NCI-H1105 (cell line): ENCODE measurements at places on chromosomes 2 and 18.

DNA sequence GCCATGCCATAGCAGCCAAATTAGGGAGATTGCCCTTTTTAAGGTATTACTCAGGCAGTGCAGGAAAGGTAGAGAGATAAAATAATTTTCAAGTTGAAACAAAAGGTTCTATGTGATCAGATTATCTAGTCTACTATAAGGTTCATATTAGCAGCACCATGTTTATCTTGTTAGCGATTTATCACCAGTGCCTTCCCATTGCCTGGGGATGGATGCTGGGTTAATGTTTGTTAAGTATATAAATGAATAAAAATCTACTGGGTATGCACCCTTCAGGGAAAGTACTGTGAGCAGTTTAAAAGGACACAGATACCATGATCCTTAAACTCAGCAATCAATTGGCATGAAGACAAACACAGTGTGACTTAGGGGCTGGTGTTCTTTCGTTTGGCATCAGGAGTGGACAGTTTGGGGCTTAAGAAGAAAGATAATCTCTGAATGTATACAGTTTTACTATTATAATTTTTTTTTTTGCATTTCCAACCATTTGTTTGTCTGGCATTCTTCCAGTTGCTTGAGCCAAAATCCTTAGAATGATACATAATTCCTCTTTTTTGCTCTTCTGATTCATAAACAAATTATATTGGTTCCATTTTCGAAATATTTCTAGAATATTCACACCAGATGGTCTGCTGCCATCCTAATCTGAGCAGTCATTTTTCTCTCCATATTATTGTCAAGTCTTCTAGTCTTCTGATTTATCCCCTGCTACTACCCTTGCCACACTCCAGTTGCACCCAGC is 512.8 kb upstream of the SLC8A1 start:
- DNase-seq: no peak

GRCh38 chr2:45651415-45652089 is at the start of gene PRKCE:
Gene PRKCE, plus strand, starts transcription at chr2:45651675.
- DNase-seq: no peak

DNA sequence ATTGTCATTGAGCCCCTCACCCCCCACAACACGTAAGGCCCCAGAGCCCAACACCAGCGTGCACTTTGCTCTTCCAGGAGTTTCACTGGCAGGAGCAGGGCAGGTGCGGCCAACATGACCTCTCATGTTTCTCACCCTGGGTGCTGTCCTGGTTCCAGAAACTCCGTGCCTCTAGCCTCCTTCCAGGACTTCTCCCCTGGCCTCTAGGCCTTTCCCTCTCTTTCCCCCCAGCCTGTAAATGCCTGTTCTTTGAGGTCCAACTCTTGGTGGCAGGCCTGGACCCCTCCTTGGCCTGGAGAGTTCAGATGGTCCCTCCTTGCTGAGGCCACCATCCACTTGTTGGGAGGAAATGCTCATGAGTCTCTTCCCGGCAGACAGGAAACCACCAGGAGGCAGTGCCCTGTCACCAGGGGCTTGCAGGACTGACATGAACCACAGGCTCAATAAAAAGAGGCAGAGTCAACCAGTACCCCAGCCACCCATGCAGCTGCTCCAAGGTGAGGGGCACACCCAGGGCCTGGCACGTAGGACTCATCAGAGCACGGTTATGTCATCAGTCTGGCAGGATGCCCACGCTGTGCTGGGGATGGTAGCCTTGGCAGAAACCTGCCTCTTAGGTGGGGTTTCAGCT is 1.5 kb downstream of the MALL start:
- no peak for DNase-seq

- no peak for DNase-seq
Measured at GRCh38 chr18:22322243-22322691, 95.4 kb downstream of the CTAGE1 start.

GRCh38 chr2:19073522-19073921 is 284.9 kb downstream of the OSR1 start:
- no peak for DNase-seq

GRCh38 chr2:236499691-236500578 is 69.7 kb upstream of the ACKR3 start:
- DNase-seq: no peak

- no peak for DNase-seq
Measured at GRCh38 chr2:134493797-134494196, 225.0 kb downstream of the TMEM163 start.

DNA sequence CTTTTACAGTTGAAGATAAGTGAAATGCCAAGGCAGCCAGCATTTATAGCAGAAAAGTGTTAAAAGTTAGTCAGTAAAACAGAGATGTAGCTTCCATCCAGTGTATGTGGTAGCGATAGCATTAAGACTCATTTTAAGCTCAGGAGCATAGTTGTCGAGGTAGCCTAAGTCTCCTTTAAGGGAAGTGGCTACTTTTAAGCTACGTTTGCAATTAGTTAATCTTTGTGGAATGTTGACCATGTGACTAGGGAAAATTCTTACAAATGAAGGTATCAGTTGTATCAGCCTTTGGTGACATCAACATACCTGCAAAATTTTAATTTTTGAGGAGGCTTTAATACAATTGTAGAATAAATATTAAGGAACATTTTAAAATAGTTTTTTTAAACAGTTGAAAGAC is 61.9 kb downstream of the LHCGR start:
- no peak for DNase-seq

DNA sequence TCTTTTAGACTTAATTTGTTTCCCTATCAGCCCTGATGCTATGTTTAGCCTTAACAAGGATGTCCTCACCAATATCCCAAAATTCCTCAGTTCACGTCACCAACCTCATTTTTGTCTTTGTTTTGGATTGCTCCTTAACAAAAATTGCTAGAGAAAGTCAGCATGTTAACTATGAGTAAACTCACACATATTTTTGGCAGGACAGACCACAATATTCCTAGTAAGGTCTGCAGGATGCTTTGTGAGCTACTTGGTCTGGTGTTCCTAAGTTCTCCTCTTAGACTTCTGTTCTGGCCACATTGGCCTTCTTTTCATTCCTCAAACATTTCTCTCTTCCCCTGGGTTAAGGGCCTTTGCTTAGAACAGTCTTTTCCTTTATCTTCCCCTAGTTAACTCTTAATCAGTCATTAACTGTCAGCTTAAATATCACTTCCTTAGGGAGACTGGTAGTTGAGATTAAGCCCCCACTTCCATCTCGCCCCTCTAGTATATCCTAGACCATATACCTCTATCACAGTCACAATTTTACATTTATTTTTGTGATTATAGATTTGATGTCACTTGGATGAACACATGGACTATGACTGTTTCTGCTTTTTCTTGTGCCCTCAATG is 116.2 kb downstream of the ADCYAP1 start:
- no peak for DNase-seq

DNA sequence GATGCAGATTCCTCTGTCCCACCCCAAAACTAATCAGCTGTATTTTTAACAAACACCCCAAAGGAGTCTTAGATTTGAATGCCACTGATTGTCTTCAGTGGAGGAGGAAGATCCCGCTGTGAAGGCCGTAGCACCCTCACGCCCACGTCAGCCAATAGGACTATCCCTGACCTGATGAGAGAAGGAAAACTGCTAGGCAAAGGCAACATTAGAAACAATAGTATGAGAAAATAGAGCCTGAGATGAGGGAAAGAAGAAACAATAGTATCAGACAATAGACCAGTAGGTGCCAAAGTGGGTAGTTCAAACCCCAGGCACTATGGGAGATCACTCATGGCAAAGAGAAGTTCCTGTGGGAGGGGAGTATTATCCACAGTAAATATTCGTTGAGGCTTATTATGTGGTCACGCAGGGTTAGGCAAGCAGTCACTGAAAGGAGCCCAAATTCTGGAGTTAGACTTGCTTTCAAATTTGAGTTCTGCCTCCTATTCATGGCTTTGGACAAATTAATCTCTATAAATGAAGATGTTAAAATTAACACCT is 2.8 kb downstream of the PCBP1 start:
- DNase-seq: no peak

GRCh38 chr2:8461341-8461740 is 220.5 kb upstream of the ID2 start:
- no peak for DNase-seq

GRCh38 chr18:48037481-48038271 is 107.2 kb upstream of the SMAD2 start:
- DNase-seq: no peak

DNA sequence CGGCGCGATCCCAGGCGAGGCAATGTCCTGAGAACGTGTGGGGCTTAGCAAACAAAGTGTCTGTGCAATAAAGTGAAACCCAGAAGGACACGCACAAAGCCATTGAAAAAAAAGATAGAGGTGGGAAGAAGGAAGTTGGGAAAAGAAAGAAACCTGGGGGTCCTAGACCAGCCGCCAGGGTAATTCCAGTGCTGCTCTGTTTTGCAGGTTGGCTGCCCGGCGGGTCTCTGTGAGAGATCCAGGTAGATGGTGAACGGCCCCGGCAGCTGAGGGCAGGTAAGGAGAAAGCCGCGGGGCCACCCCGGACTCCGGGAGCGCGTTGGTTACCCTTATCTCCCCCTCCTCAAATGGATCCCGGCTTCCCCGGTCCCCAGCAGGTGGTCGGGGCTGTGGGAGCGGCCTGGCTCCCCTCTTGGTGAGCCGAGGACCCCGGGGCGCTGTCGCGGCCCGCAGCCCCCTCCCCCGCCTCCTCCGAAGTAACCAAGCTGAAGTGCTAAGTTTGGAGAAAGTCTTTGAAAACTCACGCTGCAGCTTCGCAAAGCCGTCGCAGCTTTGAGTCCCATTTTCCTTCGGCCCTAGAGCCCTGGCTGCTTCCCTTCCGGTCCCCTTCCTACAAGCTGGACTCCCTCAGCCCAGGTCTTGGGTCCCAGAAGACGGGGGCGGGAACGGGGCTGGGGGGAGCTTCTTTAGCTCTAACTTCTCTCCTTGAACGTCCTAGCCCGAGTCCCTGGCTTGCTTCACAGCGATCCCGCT is 588 bp downstream of the OTX1 start:
- no peak for DNase-seq

- DNase-seq: peak; percentile 31
Measured at GRCh38 chr18:74796841-74797576, 199.3 kb downstream of the ZNF407 start.

DNA sequence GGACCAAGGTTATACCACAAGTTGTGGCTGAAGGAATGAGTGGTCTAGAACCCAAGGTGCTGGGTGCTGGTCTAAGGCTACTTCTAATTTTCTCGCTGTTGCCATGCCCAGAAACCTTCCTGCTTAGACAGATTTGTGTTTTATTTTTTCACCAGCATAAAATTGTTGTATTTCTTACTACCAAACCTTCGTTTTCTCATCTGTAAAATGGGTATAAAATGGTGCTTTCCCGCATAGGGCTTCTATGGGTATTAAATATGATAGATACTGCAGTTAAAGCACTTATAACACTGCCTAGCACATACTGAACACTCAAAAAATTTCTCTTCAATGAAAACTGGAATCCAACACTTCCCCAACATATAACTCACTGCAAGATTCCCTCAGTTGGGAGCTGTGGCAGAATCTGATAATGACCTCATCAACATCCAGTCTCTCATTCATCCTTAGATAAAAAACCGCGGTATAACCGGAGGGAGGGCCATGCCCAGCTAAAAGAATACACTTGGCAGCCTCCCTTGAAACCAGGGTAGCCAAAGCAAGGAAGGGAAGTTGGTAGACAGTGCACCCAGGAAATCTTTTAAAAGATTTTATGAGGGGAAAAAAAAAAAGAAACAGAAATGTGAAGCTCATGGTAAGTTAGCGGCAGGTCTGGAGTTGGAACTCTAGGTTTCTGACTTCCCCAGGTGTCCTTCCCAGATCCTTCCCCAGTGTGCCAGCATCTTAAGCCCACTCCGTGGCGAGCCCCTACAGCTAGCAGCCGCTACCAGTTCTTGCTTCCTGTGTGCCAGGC is 1.2 kb downstream of the NEMP2 start:
- DNase-seq: no peak

DNA sequence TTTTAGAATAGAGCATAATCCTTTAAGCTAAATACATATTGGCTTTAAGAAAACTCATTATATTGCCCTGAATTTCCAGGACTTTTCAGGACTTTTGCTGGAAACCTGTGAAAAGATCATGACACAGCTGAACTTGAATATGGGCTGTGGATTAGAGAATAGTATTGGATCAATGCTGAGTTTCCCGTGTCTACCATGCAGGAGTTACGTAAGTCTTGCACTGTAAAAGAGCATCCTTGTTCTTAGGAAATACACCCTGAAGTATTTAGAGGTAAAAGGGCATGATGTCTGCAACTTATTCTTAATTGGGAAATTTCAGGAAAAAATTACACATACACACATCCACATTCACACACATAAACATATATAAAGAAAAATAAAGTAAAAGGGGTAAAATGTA is 82.1 kb downstream of the ZFP36L2 start:
- DNase-seq: no peak

DNA sequence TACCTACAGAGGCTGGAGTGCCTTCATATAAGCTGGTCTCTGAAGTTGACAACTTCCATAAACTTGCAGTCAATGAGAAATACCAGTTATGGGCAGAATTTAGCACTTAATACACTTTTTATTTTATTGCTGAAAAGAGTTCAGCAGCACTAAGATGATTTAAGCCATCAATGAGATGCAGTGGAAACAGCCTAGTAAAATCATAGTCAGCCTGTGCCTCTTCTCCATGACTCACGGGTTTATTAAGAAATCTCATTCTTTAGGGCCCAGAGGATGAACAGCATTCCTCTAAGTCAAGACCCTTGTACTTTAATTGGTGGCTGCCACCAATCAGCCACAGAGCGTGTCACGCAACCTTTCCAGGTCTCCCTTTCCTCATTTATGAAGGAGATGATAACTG is 1357.9 kb upstream of the CELF4 start:
- no peak for DNase-seq

DNA sequence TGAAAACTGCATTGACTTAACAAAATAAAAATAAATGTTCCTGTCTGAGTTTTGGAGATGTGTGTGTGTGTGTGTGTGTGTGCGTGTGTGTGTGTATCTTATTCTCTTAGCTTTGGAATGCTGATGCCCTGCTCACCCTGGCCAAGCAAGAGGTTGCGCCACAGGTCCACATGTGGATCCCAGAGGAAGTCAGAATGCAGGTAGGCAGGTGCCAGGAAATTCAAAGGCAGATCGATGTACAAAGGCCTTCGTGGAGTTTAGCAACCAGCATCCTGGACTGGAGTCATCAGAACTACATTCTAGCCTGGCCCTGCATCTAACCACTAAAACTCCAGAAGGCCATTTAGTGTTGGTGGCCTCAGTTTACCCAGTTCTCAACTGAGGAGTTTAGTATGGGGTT is 12.4 kb downstream of the G6PC2 start:
- no peak for DNase-seq

- no peak for DNase-seq
Measured at GRCh38 chr18:8835521-8835953, 130.2 kb downstream of the MTCL1 start.

DNA sequence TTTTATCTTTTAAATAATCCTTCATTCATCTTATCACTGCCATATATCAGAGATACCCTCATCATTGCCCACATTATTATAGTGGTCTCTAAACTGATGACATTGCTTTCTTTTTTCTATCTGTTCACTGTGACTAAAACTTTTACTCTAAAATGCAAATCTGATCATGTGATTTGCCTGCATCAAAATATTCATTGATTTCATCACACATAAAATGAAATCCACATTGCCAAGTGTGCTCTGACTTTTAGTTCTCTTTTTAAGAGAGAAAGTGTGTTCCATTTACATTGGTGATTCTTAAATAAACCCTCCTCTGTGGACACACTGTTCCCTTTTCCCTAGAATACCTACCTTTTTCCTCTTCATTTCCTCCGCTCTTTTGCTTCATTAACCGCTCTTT is 7.5 kb downstream of the REL start:
- DNase-seq: no peak
